Cerebellum (tissue), 4 donors: ENCODE measurements at places on chromosomes 4 and X. TPM values are rescaled to one million over a fixed set of nuclear protein-coding genes. Genes with fewer than 3 reads are reported as not detected.

Gene CLDN24
- not detected for total RNA-seq

Gene GAGE12E
- total RNA-seq, result not detected

Gene TMEM156
- total RNA-seq, result 0.09 TPM

Gene RTL3
- total RNA-seq, result not detected

Gene RIBC1
- 1.7 TPM for total RNA-seq

Gene SOX3
- 1.5 TPM for total RNA-seq

Gene PLK4
- total RNA-seq, result 20.9 TPM
